Left renal cortex interstitium (tissue), 4 donors: ENCODE measurements at places on chromosomes 11 and 22. TPM values are rescaled to one million over a fixed set of nuclear protein-coding genes. Genes with fewer than 3 reads are reported as not detected.

DNA sequence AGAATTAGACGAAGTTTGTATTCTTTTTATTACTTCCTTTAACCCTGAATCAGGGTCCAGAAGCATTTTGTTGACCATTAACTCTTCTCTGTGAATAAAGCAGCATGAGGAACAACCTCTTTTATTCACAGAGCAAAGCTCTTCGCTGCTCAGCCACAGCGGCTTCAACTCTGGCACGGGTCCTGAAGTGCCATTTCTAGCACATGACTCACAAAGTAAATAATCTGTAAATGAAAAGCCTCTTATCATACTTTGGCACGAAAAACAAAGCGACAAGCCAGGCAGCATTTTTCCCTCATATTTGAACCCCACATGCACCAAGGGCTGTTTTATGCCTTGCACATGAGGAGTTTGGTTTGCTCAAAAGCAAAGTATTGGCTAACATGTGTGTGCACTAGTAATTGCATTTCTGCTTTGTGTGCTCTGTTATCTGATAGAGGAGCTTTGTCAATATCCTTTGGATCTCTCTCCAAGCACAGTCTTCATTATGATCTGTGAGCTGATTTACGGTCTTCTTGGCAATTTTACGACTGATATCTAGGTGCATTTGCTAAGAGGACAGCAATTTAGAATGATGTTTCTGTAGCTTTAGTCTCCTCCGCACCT is 33.0 kb upstream of the APOBEC3A start:
- no peak for DNase-seq

GRCh38 chr11:34501500-34501899 is 12.1 kb downstream of the ELF5 start:
- no peak for DNase-seq

- no peak for DNase-seq
These were observed 613.3 kb downstream of the TBC1D22A start for GRCh38 chr22:47375621-47376321.

DNA sequence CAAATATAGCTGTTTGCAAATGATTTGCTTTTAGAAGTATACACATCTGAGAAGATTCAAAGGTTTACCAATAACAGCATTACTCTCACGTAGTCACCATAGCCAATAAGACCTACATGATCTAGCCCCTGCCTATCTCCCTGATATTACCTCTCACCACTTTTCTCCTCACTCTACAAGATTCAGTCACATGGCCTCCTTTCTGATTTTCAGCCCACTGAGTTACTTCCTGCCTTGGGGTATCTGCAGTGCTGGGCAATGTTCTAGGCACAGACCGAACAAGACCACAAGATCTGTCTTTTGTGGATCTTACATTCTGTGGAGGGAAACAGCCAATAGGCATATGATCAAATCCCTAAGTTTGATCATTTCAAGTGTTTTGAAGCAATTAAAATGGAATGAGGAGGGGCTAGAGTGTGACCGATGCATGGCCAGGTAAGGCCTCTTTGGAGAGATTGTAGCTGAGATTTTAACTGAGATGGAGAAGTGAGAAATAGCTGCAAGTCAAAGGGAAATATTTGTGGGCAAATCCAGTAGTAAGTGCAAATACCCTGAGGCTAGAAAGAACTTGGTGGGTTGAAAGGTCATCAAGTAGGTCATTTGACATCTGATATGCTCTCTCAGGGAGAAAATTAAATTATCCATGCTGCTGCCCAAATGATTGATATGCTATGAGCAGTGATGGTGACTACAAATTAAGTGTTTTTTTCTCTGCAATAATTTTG is 43.1 kb downstream of the ARL14EP start:
- DNase-seq = no peak

GRCh38 chr11:66850588-66851238 is 6.2 kb upstream of the LRFN4 start:
- DNase-seq = no peak

Gene DLG2
- 11.9 TPM for polyA plus RNA-seq

Gene C22orf42
- polyA plus RNA-seq = not detected

Gene FOSL1
- polyA plus RNA-seq = 0.11 TPM

GRCh38 chr11:11163669-11164333 is 189.2 kb downstream of the CSNK2A3 start:
- no peak for DNase-seq

- no peak for DNase-seq
These were observed 7.1 kb upstream of the FLI1 start for GRCh38 chr11:128686745-128687177.

- DNase-seq = no peak
These were observed 12.7 kb downstream of the MYO18B start for GRCh38 chr22:25754527-25755202.

Gene SMTN
- 57.4 TPM for polyA plus RNA-seq

Gene BCO2
- 6.2 TPM for polyA plus RNA-seq

Gene MSANTD2
- 25.2 TPM for polyA plus RNA-seq

- DNase-seq = no peak
These were observed 42.0 kb upstream of the HORMAD2 start for GRCh38 chr22:30038219-30038618.

GRCh38 chr11:74024261-74025029 is 15.6 kb upstream of the UCP3 start:
- DNase-seq = no peak

DNA sequence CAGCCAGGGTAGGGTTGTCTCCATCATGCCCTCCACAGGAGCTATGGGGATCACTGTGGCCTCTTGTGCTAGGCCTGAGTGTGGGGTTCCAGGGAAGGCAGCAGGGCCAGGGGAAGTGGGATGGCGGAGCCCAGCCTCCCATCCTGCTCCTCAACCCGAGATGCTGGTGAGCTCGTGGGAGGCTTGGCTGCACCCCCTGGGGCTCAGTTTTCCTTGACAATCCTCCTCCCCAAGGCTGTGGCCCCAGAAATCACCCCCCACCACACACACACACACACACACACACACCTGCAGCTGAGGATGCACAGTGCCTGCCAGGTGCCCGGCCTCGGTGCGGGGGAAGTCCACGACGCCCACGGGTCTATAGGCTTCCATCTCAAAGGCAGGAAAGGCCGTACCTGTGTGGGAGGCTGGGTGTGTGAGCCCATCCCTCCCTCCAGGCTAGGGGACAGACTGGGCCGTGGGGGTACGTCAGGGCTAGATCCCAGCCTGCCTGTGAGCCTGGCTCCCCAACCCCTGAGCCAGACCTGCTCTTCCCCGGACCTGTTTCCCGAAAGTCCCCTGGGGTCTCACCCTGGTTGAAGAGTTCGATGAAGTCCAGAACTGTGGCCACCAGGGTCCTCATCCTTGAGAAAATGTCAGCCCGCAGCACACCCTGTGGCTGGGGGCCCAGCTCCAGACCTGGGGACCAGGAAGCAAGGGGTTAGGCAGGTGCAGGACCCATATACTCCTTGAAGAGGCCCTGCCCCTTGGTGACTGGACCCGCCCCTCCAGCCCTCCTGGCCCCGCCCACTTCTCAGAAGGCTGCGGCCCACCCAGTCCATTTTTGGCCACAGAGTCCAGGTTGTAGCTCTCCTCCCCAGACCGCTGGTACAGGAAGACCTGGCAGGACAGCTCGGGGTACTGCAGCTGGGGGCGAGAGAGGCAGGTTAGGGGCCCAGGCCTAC is 5.2 kb upstream of the TBX10 start:
- DNase-seq = no peak

DNA sequence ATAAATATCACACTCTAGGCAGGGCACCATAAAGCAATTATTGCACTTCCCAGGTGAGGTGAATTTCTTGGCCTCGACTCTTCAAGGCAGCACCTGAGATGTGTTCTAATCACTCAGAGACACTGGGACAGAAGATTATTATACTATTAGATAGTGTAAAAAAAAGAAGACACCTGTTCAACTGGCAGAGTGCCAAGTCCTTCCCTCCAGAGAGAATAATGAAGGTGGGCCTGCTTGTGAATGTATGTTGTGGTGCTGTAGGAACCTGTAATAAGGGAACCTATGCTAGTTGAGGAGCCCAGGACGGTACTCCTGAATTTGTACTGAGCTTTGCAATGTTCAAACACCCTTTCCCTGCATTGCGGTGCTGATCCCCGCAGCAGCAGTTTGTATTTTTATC is 107.5 kb downstream of the NXPE2 start:
- DNase-seq = no peak

Gene RIBC2
- polyA plus RNA-seq = 8.6 TPM

- no peak for DNase-seq
These were observed 11.6 kb downstream of the PPFIBP2 start for GRCh38 chr11:7525424-7525823.

DNA sequence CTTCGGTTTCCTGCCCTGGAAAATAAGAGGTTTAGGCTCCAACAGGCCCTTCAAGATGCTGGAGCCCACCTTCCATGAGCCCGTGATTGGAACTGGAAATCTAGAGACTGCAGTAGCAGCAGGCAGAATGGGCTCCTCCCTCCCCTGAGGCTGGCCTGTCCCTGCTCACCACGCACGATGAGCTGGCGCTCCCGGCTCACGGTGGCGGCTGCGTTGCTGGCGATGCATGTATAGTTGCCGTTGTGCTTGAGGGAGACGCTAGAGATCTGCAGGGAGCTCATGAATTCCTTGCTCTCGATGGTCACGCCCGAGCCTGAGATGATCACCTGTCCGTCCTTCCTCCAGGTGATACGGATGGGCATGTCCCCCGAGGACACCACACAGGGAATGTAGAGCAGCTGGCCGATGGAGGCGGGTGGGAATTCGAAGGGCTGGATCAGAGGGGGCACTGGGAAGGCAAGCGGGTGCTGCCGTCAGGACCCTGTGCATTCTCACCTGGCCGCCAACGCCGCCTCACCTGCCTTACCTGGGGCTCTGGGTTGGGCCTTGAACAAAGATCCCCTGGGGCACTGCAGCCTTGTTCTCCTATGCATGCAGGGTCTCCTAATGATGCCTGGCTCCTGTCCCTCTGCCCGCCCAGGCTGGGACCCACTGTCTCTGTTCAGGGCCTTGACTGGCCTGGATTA is 177.8 kb downstream of the CEP164 start:
- DNase-seq = no peak

Gene HBG2
- 1,196 TPM for polyA plus RNA-seq

DNA sequence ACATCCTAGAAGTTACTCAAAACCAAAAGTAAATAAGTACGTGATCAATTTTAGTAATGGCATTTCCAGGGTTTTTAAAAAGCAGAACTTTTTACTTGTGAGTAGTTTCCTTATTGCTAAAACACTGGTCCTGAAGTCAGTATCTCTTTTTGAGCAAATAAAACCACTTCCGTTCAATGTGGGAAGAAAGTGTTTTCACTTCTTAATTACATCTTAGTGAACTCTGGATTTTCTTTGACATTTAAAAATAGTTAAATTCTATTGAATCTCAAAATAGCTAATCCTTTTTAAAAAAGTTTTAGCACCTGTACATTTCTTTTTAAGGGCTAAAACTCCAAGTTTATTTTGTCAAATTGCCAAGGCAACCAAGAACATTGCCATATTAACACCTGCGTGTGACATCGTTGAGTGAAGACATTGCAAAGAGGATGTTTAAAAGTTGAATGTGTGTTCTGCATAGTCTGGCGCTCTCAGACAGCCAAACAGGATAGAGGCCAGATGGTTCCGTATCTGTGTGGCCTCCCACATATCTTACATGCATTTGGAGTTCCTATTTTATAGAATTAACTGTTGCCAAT is 17.2 kb upstream of the OR5B21 start:
- no peak for DNase-seq

Gene CARD16
- polyA plus RNA-seq = 1.3 TPM

Gene KDELR3
- 10.3 TPM for polyA plus RNA-seq

- DNase-seq = no peak
These were observed 57.5 kb downstream of the PTPRJ start for GRCh38 chr11:48037709-48038468.

DNA sequence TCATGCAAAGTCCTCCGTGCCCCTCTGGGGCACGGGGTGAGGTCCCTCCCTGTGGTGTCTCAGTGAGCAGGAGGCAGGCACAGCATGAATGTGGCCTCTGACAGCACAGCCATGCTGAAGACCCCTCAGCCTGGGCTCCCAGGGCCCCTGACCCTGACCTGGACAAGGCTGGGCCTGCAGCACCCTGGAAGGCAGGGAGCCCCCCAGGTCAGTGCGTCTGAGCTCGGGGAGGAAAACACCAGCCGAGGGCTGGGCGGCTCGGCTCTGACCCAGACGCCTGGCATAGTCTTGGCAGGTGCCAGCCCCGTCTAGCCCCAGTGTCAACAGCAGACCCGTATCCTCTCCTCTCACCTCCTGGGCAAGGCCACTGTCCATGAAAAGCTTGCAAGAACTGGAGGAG is 1276.6 kb downstream of the BRD1 start:
- no peak for DNase-seq

Gene KIF18A
- polyA plus RNA-seq = 11.6 TPM

GRCh38 chr11:34468209-34468841 is 29.6 kb downstream of the CAT start:
- DNase-seq = no peak

Gene CCDC81
- polyA plus RNA-seq = 0.66 TPM

- DNase-seq = no peak
These were observed 69.0 kb downstream of the EFCAB6 start for GRCh38 chr22:43743131-43743530.

DNA sequence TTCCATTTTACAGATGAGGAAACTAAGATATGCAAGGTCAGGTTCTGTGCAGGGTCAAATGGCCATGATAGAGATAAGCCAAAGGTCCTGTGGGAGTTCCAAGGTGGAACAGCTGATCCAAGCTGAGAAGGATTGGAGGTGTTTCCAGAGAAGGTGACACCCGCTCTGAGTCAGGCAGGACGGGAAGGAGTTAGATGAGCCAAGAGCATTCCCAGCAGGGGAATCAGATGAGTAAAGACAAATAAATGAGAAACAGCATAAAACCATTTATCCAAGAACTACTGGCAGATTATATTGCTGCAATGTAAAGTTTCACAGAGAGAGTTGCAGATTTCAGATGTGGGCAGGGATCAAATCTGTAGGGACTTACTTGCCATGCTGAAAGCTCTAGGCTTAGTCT is 18.9 kb upstream of the HEPHL1 start:
- no peak for DNase-seq

Gene NXPE1
- not detected for polyA plus RNA-seq

Gene UQCC3
- 9.9 TPM for polyA plus RNA-seq

Gene HORMAD2
- polyA plus RNA-seq = not detected

Gene IGSF22
- polyA plus RNA-seq = 3.3 TPM

GRCh38 chr11:100706179-100706578 is 19.1 kb downstream of the ARHGAP42 start:
- no peak for DNase-seq

- DNase-seq = no peak
These were observed 17.5 kb downstream of the GLB1L2 start for GRCh38 chr11:134349109-134349801.

GRCh38 chr11:121924191-121924590 is 191.8 kb downstream of the BLID start:
- no peak for DNase-seq

Gene PHOX2A
- not detected for polyA plus RNA-seq
